SHP77 treated with DMSO at 0.1 percent for 48 hours (cell line): ENCODE measurements at places on chromosomes 1 and 21.
A peak's percentile ranks its signal among the peaks of the same experiment; 100 is the strongest.

- DNase-seq: no peak
Observed at GRCh38 chr1:79679916-79680315, 673.4 kb upstream of the ADGRL4 start.

DNA sequence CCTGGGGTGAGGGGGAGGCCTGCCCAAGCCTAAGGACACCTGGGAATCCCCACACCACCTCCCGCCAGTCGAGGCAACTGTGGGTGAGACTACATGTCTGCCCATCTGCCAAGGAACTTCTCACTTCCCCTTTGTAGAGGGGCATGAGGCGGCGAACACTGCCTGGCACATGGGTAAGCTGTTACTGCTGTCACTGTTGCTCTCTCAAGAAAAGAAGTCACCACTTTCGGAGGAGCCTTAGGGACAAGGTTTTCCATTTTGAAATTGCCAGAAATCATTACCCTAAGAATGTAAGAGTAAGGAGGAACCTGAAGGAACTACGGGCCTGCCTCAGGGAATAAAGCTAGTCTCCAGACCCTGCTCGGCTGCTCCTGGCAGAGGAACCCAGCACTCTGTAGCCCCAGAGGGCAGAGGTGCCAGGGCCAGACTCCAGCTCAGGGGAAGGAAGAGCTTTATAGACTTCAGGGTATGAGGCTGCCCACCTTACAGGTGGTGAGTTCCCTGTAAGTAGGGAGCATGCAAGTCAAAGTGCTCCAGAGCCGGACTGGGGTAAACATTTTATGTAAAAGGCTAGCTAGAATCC is 23.3 kb downstream of the SLC2A1 start:
- DNase-seq: no peak

DNA sequence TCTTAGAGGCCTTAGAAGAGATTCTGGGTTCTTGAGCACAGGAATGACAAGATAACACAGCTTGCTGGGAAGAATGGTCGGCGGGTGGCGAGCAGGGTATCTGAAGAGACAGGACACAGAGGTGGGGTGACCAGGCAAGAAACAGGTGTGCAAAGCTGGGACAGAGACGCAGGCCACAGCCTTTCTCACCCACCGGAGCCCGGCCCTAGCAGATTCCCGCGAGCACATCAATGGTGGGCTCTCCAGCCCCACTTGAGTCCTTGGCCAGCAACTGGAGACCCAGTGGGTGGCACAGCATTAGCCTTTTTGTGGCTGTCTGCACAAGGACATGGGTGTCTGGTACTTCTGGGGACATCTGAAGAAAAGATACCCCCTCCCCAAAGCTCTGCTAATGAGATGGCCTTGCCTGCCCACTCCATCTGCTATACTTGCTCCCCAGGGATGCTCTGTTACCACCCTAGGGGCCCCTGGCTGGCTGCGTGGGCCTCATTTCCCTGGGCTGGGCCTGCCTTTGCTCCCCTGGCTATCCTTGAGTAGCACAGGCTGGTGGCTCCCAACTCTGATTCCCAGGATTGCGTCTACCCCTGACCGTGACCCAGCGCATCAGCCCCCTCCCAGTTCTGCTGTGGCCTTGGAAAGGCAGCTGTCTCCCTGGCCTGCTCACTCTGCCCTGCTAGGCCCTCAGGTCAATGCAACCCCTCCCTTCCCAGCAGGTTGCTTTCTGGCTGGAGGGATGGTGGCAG is 127.2 kb upstream of the ADAR start:
- DNase-seq: no peak

- no peak for DNase-seq
Observed at GRCh38 chr1:67619080-67619479, 65.9 kb upstream of the GADD45A start.

DNA sequence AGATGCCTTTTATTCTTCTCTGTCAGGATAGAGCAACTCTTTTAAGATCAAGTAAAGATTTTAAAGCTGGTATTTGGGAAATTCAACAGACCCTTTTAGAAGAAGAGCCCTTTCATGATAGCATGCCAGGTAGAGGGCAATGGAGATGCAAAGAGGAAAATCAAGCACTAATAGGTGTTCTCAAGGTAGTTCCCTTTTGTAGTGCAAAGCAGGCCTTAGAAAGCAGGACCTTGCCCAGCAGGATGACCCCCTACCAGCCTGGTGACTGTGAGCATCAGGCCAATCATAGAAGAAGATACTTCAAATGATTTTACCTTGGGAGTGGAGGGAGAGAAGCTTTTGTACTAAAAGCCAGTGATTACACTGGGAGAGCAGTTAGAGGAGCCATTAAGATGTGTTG is 381.4 kb upstream of the ZRANB2 start:
- DNase-seq: no peak

- no peak for DNase-seq
Observed at GRCh38 chr1:155744711-155745283, 55.9 kb downstream of the DAP3 start.

- DNase-seq: no peak
Observed at GRCh38 chr1:218669431-218669830, 324.3 kb downstream of the TGFB2 start.

DNA sequence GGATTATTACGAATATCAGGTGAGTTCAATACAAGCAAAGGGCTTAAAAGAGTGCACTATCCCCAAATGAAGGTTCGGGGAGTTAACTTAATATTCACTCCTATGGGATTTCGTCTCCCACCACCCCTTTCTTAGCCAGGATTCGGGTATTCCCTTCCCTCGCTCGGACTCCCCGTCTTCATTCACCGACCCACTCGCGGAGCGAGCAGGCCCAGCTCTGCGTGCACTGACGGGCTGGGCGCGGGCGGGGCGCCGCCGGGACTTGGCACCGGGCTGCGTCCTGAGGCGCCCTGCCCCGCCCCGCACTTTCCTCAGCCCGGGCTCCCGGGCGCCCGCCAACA is 7.7 kb upstream of the MPZL1 start:
- no peak for DNase-seq

- no peak for DNase-seq
Observed at GRCh38 chr1:211616231-211616964, 37.4 kb upstream of the SLC30A1 start.

GRCh38 chr1:8004803-8005573 is 21.1 kb downstream of the ERRFI1 start:
- DNase-seq: no peak

DNA sequence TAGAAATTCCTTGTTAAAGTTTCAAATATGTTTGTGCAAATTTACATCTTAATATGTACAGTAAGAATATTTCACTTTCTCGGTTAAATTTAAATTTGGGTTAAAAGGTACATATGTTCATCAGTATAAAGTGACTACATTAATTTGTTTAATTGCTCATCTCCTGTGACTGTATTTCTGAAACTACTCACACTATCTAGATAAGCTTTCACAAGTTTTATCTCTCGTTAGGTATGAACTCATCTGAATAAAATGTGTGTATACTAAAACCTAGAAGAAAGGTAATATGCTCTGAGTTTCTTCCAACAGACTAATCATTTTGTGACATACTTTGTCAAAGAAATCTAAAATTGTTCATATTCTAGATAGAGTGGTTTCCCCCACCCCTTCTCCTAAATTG is 150.7 kb downstream of the PATJ start:
- DNase-seq: no peak

- DNase-seq: no peak
Observed at GRCh38 chr1:203692565-203693470, 66.2 kb downstream of the ATP2B4 start.

GRCh38 chr21:26079366-26079765 is 91.2 kb downstream of the APP start:
- DNase-seq: no peak

GRCh38 chr1:31991182-31991581 is 22.5 kb upstream of the KHDRBS1 start:
- no peak for DNase-seq

DNA sequence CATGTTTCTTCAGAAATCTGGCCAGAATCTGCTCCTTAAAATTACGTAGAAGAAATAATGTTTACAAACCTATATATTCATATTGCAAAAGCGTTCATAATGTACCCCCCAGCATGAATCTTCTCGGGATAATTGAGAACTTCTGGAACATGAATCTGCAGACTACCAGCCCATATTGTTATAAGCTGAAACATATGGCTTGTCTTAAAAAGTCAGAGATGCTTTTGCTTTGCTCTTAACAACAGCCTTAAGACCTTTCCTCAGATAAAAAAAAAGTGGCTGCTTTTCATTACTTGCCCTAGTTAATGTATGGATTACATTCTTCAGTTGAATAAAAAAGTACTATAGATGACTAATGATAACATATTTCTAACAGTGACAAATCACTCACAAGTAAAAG is 15.0 kb upstream of the ZZZ3 start:
- DNase-seq: no peak

DNA sequence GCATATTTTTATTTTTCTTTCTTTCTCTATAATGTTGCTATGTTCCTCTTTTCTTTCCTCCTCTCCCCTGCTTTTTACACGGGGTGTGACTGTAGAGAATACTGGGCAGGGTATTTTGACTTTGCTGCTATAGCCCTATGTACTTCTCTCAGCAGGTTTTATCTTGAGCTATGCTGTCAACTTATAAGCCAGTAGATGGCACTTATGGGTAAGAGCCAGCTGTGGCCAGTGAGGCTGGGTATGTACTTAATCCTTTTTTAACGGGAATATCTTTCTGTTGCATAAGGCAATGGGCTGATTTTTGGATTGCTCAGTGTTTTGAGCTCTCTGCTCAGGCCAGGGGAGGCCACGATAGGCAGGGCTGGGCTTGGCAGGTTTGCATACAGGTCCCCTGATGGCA is 99.0 kb downstream of the KCNK2 start:
- no peak for DNase-seq

- DNase-seq: no peak
Observed at GRCh38 chr21:25907573-25908275, 173.0 kb downstream of the GABPA start.

GRCh38 chr1:2214541-2215241 is 13.4 kb upstream of the SKI start:
- DNase-seq: no peak

- no peak for DNase-seq
Observed at GRCh38 chr1:24089743-24090555, 22.0 kb downstream of the MYOM3 start.

GRCh38 chr1:145953861-145954260 is 4.0 kb downstream of the LIX1L start:
- no peak for DNase-seq

GRCh38 chr1:52189898-52190480 is 48.1 kb downstream of the ZFYVE9 start:
- DNase-seq: no peak

DNA sequence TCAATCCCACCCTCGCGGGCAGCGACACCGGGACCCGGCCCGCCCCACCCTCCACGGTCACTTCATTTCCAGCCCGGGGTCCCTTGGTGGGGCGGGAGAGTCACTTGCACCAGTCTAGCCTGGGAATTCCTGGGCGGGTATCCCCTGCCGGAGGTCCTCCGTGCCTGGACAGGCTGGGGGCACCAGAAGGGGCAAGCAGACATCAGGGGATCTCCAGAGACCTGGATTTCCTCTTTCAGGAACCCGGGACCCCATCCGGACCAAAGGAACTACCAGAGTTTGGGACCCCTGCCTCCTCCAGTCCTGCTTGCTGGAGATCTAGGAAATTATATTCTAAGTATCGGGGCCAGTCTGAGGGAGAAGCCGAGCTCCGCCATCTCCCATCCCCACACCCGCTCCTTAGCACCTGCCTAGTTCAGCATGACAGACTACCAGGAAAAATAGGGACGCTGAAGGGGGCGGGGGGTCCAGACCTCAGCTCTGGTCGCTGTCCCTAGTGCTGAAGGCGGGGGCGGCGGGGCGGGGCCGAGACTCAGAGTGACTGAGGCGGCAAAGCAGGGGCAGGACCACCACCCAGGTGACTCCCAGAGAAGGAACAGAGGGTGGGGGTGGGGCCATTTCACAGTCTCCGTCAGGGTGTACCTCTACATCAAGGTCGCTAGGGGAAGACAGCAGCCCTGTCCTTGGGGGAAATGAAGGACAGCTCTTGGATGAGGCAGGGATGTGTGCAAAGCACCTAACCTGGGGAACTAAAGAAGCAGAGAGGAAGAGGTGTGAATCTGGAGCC is 832 bp downstream of the HCN3 start:
- peak; percentile 76 for DNase-seq

GRCh38 chr1:20028726-20029125 is 41.3 kb upstream of the PLA2G5 start:
- DNase-seq: no peak

DNA sequence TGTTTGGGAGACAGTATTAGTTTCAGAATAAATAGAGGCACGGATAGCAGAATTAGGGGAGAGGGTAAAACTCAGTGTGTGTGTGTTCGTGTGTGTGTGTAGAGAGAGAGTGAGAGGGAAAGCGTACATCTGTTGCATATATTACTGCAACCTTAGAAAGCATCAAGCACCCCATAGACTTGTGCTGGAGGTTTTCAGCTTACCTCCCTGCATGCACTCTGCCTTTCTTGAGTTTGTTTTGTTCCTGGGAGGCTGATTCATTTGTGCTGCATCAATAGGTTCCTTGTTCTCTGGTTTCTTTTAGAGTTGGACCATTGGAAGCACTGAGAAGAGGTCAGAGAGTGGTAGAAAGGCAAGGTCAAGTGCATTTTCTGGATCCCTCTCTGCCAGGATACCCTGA is 104.4 kb upstream of the KCNK1 start:
- no peak for DNase-seq

- DNase-seq: no peak
Observed at GRCh38 chr1:216081445-216081844, 341.8 kb downstream of the USH2A start.

DNA sequence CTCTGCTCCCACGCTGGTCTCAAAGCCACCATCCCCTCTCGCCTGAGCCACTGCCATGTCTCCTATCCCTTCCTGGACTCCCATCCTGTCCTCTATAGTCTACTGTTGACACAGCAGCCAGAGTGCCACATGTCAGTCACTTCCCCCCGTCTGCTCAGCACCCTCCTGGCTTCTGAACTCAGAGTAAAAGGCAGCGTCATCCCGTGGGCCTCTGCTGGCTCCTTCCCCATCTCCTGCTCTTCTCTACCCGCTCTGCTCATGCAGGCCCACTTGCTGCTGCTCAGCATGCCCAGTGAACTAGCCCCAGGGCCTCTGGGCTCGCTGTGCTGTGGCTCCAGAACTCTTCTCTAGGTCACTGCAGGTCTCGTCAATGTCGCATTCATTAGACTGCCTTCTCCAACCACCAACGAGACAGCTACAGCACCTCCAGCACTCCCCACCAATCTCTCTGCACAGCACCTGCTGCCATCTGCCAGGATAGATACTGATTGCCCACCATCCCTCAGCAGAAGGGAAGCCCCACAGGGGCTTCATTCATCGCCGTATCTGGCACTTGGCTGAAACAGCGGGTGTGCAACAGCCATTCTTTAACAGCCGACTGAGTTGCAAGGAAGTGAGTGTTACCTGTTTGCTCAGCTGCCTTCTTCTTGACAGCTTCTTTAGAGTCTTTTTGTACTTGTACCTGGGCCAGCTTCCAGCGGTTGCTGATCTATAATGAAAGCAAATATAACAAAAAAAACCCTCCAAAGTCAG is 11.8 kb upstream of the SRM start:
- DNase-seq: peak; percentile 73

- no peak for DNase-seq
Observed at GRCh38 chr1:92833840-92834239, 2.0 kb downstream of the RPL5 start.
